SK-N-SH (cell line): ENCODE measurements at places on chromosomes 2 and 18. TPM values are rescaled to one million over a fixed set of nuclear protein-coding genes. Genes with fewer than 3 reads are reported as not detected.
A peak's percentile ranks its signal among the peaks of the same experiment; 100 is the strongest.

- no peak for DNase-seq
Observed at GRCh38 chr2:205682971-205683501, 735 bp downstream of the NRP2 start.

GRCh38 chr2:240300261-240300821, 135.1 kb upstream of the GPC1 start:
- DNase-seq = peak; percentile 34

DNA sequence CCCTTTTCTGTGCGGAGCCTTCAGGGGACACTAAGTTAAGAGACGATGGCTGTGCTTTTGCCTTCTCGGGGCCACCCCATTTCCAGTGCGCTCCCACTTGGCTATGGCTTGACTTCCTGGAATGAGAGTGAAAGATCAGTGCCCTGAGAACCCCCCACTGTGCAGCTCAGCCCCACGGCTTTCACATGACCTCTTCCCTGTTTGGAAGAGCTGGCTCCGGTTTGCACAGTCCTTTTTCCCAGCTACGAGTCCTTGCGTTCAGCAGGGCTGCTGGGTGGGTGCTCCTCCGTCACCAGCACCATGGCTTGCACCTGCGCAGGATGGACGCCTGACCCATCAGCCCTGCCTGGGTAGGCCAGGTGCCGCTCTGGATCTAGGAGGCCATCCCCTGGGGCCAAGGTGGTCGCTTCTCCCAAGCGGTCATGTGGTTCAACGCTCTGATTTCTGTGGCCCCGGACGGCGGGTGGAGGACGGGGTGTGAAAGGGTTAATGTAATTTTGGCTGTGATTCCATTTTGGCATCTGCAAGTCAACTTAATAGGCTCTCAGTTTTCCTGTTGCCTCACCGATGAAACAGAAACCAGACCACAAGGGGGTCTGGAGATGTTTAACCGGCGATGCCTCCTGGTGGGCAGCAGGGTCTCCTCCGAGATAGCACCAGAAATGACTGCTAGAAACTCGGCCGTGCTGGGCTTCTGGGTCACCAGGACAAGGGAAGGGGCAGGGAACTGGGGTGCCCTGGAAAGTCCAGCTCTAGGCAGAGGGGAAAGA, 113.1 kb upstream of the HAAO start:
- peak; percentile 78 for DNase-seq

- no peak for DNase-seq
Observed at GRCh38 chr18:59921384-59921891, 21.6 kb downstream of the PMAIP1 start.

GRCh38 chr2:29966266-29966665, 44.9 kb upstream of the ALK start:
- no peak for DNase-seq

GRCh38 chr2:171531291-171531690, 9.0 kb downstream of the CYBRD1 start:
- DNase-seq = no peak

- no peak for DNase-seq
Observed at GRCh38 chr2:141200191-141200590, 930.6 kb downstream of the LRP1B start.

- no peak for DNase-seq
Observed at GRCh38 chr2:27291865-27292264, 9.6 kb downstream of the TRIM54 start.

- DNase-seq = no peak
Observed at GRCh38 chr2:169210917-169211316, 141.6 kb downstream of the DHRS9 start.

DNA sequence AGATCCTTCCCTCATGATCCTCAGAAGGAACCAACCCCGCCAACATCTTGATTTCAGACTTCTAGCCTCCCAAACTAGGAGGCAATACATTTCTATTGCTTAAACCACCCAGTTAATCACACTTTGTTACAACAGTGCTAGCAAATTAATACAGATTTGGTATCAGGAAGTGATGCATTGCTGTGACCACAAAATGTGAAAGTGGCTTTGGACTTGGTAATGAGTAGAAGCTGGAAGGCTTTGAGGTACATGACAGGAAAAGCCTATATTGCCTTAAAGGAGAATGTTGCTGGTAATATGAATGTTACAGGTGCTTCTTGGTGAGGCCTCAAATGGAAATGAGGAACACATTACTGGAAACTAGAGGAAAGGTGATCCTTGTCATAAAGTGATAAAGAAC, 260.3 kb downstream of the SATB2 start:
- DNase-seq = no peak

- no peak for DNase-seq
Observed at GRCh38 chr2:96918754-96919550, 49.1 kb upstream of the SEMA4C start.

GRCh38 chr2:174002679-174003078, 37.5 kb upstream of the SP3 start:
- no peak for DNase-seq

- DNase-seq = no peak
Observed at GRCh38 chr2:65350651-65351056, 81.7 kb downstream of the SPRED2 start.

GRCh38 chr18:70414315-70414900, 125.6 kb downstream of the SOCS6 start:
- no peak for DNase-seq

- DNase-seq = no peak
Observed at GRCh38 chr2:240386326-240386725, 49.1 kb upstream of the GPC1 start.

DNA sequence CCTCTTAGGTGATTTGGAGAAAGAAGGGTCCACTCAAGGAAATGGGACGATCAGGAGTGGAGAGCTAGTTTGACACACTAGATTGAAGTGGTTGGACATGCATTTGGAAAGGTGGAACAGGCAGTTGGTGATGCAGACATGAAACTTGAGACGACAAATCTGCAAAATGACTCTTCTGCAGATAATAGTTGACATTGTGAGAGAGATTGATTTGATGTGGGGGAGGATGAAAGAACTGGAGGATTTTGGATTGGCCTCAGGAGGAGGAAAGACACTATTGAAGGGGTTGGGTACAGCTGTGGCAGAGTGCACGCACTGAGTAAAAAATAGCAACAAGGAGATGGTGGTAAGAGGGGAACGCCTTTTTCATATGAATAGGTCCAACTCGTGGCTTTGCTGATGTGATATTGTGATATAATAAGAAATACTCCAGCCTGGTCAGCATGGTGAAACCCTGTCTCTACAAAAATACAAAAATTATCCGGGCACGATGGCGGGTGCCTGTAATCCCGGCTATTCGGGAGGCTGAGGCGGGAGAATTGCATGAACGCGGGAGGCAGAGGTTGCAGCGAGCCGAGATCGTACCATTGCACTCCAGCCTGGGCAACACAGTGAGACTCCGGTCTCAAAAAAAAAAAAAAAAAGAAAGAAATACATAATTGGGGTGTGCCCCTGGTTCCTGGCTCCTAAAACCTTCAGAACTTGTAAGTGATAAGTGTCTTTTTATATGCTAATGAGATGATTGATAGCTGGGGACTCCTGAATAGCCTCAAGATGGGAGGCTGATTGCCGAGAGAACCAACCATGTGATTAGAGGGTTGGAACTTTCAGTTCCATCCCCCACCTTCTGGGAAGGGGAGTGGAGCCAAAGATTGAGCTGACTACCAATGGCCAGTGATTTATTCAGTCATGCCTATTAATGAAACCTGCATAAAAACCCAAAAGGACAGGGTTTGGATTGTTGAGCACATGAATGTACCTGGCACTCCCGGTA, 9.7 kb downstream of the TTLL4 start:
- DNase-seq = no peak

DNA sequence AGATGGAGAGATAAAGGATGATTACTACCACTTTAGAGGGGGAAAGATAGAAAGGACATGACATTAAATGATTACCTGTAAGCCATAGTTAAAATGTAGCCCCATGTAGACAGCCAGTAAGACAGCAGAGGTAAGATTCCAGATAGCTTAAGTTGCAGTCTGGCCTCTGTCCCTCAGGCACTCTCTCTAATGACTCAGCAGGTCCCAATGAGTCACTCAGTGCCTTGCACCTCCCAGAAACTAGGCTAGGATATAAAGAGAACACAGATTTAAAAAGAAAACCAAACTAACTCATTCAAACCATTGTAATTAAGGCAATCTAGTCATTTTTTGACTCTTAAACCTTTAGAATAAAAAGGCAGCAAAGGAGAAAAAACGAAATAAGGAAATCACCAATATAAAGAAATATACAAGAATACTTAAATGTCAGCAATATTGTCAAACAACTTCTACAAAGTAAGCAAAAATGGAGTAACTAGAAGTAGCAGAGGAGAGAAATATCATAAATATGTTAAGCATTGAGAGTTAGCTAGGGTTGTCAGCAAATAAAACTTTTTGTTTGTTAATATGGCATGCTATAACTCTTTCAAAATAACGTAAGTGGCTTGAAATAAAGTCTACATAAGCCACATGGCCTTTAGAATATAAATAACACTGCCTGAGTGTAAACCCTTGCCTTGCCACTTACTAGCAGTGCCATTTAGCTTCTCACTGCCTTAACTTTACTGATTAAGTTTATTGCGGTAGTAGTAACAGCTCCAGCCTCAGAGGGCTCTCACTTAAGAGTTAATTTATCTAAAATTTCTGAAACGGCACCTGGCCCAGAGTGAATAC, 48.5 kb downstream of the SOCS6 start:
- no peak for DNase-seq

GRCh38 chr2:228669690-228670089, 488.2 kb upstream of the SPHKAP start:
- DNase-seq = no peak

GRCh38 chr2:196927376-196928225, 1.1 kb upstream of the PGAP1 start:
- no peak for DNase-seq

GRCh38 chr2:33496726-33497125, 20.3 kb downstream of the RASGRP3 start:
- DNase-seq = no peak

GRCh38 chr2:161344692-161345091, 36.5 kb downstream of the PSMD14 start:
- DNase-seq = no peak

- no peak for DNase-seq
Observed at GRCh38 chr2:116787848-116788247, 1026.6 kb upstream of the DDX18 start.

- no peak for DNase-seq
Observed at GRCh38 chr2:56191617-56192016, 7.8 kb downstream of the CCDC85A start.

- no peak for DNase-seq
Observed at GRCh38 chr2:39558906-39559305, 106.8 kb upstream of the TMEM178A start.

DNA sequence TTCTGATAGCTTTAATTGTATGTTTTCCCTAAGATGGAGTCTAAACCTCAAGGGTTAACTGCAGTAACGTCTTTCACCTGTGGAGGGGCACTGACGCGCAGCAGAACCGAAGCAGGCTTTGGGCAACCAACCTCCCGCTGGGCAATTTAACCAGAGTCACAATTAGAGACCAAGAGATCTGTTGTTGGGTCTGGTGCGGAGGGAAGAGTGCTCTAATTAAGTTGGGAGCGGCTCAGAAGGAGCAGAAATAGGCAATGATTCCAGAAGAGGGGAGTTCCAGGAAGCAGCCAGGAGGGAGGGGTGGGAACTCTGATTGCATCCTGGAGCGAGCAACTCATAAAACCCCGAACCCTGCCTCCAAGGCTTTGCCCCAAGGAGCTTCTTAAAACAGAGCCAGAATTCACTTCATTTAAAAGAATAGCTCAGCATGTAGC, 245.8 kb downstream of the PAX3 start:
- DNase-seq = no peak

DNA sequence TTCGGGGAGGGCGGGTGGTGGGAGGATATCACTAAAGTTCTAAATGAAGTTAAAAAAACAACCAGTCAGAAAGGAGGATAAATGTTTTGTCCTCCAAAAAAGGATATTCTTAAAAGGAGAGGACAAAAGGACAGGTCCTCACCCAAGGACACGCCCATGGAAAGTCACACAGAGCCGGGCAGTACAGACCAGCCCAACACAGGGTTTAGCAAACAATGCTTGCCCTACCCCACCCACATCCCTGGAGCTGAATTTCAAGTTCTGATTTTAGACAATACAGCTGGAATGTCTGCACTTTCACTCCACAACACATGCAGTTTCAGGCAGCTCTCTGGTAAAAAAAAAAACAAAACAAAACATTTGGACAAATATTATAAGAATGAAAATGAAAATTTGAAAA, 67.9 kb downstream of the SLC9A4 start:
- no peak for DNase-seq

DNA sequence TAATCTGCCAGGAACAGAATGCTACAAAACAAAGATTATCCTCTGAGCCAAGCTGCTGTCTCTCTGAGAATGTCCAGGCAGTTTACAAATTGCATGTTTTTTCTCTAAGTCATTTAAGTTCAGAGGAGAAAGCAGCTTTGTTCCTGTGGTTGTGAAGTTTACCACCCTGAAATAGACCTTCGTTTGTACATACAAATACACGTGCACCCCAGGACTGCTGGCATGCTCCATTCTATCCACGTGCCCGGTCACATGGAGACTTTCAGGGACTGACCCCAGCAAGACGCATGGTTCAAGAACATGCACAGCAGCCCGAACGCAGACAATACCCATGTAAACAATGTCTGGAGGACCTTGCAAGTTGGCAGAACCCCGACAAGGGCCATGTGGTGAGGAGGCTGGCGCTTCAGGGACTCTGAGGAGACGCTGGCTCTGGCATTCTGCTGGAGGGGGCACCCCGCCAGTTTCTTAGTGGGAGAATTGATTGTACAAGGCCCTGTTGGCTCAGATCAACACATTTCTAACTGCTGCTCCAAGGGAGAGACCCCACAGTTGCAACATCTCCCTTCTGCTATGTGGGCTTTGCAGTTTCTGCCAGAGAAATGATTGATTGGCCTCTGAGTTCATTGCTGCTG, 33.3 kb downstream of the FAM178B start:
- no peak for DNase-seq

DNA sequence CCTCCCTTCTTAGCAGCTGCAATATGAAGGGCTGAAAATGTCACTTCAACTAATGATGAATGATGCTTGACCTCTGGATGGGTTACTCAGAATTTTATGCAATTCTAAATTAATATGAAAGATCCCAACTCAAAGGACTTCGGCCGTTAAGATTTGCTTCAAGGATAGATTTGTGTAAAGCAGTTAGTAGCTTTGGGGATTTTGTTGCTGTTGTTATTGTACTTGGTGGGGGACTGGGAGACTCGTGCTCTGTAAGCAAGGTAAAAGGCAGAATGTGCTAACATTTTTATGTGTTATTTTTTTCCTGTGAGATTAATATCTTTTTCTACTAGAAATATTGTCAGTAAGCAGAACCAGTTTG, 478.8 kb downstream of the ARHGAP15 start:
- no peak for DNase-seq

The PLGLB1 gene
- 0.46 and 0.89 TPM in 2 replicates for polyA plus RNA-seq

The ACVR1C gene
- 0.03 TPM in 1 of 2 replicates, not detected in the other for polyA plus RNA-seq

The AKAIN1 gene
- not detected in 2 replicates for polyA plus RNA-seq

The TBC1D8 gene
- 5.3 and 7.0 TPM in 2 replicates for polyA plus RNA-seq

The CRYBA2 gene
- not detected in 2 replicates for polyA plus RNA-seq

The ALMS1 gene
- polyA plus RNA-seq = 7.0 and 7.1 TPM in 2 replicates

The ASXL3 gene
- 0.03 TPM in 1 of 2 replicates, not detected in the other for polyA plus RNA-seq

The HOXD4 gene
- polyA plus RNA-seq = 1.0 and 1.6 TPM in 2 replicates

The KYNU gene
- not detected in 2 replicates for polyA plus RNA-seq

The SCN9A gene
- polyA plus RNA-seq = 5.9 and 7.8 TPM in 2 replicates
